Nucleus accumbens (tissue), 56 donors: ENCODE measurements at places on chromosomes 4 and X.

DNA sequence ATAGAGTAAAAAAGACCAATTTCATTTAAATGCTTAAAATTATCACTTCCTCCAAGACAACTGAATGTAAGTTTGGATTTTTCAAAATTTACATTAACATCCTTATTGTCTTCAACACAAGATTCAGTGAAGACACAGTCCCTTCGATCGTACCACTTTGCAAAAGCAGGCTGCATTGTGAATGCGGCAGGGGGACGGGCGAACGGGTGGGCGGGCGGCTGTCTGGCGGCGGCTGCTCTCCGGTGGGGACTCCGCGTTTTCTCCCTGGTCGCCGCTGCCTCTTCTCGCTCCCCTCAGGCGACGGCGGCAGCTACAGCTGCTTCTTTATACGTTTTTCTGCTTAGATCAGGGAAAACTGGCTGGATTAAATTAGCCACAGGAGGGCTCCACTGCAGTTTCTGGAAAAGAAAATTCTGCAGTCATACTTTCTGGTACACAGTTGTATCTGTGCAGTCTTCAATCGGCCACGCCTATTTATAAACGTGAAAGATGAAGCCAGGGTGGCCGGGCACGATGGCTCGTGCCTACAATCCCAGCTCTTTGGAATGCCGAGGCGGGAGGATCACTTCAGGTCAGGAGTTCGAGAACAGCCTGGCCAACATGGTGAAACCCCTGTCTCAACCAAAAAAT is 33.9 kb upstream of the HPF1 start:
- peak; percentile 51 for DNase-seq

- no peak for DNase-seq
These were observed 508.1 kb downstream of the STIM2 start for GRCh38 chr4:27368781-27369180.

- no peak for DNase-seq
These were observed 176.6 kb downstream of the PALLD start for GRCh38 chr4:168673476-168673875.

- no peak for DNase-seq
These were observed 12.2 kb upstream of the PDE6B start for GRCh38 chr4:613126-613525.

GRCh38 chr4:110049951-110050925 is 137.6 kb downstream of the EGF start:
- peak; percentile 14 for DNase-seq

- DNase-seq = no peak
These were observed 78.8 kb downstream of the PHEX start for GRCh38 chrX:22110729-22111494.

DNA sequence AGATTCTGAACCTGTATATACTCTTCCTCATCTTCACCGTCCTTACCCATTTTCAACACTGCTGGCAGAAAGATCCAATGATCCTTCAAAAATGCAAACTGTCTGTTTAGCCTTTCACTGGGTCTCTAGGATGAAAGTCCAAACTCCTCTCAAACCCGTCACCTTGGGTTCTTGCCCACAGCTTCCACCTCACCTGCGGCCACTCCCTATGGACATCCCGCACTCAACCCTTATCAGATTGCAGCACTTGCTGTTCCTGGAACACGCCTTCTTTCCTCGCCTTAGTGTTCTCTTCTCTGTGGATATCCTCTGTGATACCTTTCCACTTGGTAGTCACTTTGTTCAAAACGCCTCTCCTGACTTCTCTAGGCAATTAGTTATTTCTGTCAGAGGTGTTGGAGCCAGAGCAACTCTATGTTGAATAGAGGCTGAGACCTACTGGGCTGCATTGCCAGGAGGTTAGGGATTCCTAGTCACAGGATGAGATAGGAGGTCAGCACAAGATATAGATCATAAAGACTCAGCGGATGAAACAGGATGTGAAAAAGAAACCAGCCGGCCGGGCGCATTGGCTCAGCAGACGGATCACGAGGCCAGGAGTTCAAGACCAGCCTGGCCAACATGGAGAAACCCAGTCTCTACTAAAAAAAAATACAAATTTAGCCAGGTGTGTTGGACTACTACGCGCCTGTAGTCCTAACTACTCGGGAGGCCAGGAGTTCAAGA is 4.2 kb upstream of the NOCT start:
- no peak for DNase-seq

DNA sequence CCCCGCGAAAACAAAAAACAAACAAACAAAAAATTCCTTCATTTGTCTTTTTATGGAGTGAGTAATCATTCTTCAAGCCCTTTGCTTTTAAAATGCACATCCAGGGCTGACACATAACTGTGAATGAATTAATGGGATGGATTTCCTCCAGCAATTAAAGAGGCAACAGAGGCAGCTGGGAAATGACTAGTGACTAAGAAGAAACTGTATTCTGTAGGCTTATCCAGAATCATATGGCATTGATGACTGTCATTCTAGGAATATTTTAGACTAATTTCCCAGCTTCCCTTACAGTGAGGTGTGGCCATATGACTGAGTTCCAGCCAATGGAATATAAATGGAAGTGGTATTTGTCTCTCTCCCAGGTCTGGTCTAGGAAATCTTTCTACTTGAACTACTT is 46.8 kb upstream of the PDE5A start:
- DNase-seq = no peak

DNA sequence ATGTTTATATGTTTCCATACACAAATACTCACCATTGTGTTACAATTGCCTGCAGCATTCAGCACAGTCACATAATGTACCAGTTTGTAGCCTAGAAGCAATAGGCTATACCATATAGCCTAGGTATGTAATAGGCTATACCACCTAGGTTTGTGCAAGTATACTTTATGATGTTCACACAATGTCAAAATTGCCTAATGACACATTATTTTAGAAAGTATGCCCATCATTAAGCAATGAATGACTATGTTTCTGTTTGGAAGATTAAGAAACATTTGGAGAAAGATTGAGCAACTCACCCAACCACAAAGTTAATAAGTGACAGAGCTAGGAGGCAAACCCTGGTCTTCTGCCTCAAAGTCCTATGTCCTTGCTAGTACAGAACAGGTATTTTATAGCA is 96.8 kb upstream of the GRIA3 start:
- no peak for DNase-seq

GRCh38 chrX:53882331-53882730 is 161.9 kb downstream of the PHF8 start:
- DNase-seq = no peak

DNA sequence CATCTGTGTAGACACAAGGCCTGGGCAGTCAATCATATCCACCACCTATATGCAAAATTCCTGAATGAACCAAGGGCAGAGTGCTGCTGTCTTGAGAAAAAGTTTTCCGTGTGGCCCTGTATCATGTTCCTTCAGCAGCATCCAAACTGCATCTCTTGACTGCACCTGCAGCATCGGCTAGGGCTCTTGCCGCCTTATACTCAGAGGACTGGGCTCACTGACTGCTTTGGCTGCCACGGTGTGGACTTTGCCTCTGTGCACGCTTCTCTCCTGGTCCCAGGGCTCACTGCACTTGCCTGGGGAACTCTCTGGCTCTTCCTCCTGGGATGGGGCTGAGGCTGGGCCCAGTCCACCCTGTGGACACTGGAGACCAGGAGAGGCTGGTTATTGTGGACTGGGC is 39.5 kb upstream of the STS start:
- DNase-seq = no peak

GRCh38 chr4:176186671-176187395 is 8.6 kb downstream of the SPATA4 start:
- no peak for DNase-seq

DNA sequence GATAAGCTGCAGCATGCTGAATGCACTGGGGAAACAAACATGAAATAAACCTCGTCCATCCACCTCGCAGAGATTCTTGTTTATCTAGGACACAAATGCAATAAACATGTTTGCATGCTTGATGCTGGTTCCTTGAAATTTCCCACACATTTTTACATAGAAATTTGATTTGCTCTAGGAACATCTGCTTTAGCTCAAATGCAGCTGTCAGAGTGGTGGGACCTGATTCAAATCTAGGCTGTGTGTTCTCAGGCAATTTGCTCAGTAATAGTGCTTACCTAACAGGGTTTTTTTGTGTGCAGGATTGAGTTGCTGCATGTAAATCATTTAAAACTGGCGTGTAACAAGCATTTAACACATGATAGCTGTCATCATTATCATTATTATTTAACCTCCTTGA is 293.1 kb downstream of the QDPR start:
- DNase-seq = no peak

GRCh38 chr4:4843635-4844291 is 15.7 kb upstream of the MSX1 start:
- DNase-seq = peak; percentile 55
